LHCN-M2 (cell line): ENCODE measurements at places on chromosomes 7 and 10. TPM values are rescaled to one million over a fixed set of nuclear protein-coding genes. Genes with fewer than 3 reads are reported as not detected.

DNA sequence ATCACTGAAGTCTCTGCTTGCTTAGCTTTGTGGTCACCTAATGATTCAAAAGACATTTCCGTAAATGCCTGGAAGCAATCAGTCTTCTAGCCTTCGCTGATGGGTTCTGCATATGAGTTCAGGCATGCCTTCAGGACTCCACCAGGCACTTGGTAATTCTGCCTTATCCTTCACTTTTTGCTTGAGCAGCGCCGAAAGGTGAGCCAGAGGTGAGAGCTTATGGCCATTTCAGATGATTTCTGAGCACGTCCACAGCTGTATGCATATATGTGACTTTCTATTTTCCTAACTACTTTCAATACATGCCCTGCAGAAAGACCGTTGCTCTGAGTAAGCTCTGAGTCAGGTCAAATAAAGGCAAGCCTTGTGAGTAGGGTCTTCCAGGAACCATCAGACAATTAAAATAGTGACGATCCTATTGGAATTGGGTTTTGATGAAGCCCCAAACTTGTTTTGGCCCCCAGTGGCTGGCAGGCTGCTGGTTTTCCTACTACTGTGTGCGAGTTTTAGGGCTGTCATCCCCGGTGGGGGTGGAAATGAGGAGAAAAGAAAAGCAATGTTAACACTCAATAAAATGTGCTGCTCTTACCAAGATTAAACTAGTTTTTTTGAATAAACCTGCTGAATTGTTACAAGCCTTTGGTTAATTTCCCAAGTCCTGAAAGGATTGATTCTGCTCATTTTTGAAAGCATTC is 154.4 kb upstream of the AKR1E2 start:
- DNase-seq: peak; percentile 75

DNA sequence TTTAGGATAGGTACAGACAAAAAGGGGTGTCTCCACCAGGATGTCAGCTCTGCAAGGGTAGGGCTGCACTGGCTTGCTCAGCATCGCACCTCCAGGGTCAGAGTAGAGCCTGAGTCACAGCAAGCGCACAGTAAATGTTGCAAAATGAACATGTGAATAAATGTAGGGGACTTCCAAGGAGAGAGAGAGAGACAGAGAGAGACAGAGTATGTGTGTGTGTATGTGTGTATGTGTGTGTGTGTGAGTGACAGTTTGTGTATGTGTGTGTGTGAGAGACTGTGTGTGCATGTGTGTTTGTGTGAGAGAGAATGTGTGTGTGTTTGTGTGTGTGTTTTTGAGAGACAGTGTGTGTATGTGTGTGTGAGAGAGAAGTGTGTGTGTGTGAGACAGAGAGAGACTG is 163.3 kb downstream of the RPS24 start:
- peak; percentile 21 for DNase-seq

- peak; percentile 40 for DNase-seq
Observed at GRCh38 chr7:111803015-111803758, 240.9 kb upstream of the IMMP2L start.

DNA sequence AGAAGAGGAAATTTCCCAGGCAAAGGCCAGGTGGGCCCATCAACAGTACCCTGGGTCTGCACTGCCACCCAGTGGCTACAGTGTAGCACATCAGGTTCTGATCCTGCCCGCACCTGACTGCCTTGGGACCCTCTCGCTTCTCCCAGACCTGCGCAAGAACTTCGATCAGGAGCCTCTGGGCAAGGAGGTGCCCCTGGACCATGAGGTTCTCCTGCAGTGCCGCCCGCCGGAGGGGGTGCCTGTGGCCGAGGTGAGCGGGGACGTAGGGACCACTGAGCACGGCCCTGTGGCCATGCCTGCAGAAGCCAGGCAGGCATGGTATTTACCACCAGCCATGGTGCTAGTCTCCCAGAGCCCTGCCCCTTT is 33.9 kb upstream of the SLC29A3 start:
- DNase-seq: no peak

GRCh38 chr7:1236831-1237701 is 4.4 kb downstream of the UNCX start:
- DNase-seq: no peak

DNA sequence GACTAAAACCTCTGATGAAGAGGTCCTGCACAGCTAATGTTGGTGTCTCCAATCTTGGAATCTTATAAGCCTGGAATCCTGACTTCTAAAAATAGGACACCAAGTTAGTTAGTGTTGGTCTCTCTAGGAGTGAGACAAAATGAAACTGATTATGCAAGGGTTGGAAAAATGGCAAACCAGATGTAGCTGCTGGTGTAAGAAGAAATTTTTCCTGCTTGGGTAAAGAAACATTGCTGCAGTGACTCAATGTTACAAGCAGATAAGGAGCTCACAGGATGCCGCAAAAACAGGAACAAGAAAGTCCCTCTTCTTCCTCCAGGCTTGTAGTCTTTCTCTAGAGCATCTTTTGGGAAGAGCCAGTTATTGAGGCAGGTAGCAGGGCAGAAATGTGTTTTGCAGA is 449.0 kb downstream of the ETV1 start:
- DNase-seq: peak; percentile 26

DNA sequence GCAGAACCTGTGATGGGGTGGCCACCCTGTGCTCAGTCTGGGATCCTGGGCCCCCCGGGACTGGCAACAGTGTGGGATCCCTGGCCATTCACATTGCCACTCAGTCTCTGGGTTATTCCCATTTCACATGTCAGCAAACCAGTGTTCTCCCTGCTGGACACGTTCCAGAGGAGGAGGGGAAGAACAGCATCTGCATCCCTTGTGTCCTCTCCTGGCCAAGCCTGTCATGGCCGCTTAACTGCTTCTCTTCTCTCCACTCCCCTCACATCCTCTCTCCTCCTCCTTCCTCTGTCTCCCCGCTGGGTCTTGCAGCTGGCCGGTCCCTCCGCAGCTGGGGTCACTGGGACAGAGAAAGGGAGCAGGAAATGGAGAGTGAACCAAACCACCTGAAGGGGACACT is 74.4 kb downstream of the C10orf105 start:
- no peak for DNase-seq

- no peak for DNase-seq
Observed at GRCh38 chr7:138543739-138544138, 83.7 kb downstream of the TRIM24 start.

DNA sequence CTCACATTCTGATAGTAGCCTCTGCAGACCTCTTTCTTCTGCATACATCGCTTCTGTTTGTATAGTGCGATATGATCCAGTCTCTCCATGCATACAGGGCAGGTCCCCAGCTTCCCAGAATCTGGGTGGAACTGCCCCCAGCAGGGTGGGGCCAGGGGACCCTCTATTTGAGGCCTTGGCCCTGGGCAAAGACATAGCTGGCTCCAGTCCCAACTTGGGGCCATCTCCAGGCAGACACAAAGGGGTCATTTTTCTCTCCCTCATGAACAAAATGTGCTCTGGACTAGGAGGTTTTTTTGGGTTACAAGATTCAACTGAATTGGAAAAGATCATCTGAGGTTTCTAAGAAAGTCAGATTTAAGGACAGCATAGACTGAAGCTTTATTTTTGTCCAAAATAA is 21.1 kb upstream of the HSPA12A start:
- no peak for DNase-seq

The WIPF3 gene
- total RNA-seq: not detected in 2 replicates

The CH25H gene
- total RNA-seq: 0.06 TPM in 2 replicates

The HOXA5 gene
- total RNA-seq: 8.6 and 9.4 TPM in 2 replicates

The GNGT1 gene
- total RNA-seq: not detected in 2 replicates

The TMEM270 gene
- total RNA-seq: not detected in 2 replicates
